Activated CD4-positive, alpha-beta T cell treated with anti-CD3 and anti-CD28 coated beads, Interleukin-2, amount 50 U/mL, for 4 hours (primary cell): ENCODE measurements at places on chromosomes 16 and 17.

DNA sequence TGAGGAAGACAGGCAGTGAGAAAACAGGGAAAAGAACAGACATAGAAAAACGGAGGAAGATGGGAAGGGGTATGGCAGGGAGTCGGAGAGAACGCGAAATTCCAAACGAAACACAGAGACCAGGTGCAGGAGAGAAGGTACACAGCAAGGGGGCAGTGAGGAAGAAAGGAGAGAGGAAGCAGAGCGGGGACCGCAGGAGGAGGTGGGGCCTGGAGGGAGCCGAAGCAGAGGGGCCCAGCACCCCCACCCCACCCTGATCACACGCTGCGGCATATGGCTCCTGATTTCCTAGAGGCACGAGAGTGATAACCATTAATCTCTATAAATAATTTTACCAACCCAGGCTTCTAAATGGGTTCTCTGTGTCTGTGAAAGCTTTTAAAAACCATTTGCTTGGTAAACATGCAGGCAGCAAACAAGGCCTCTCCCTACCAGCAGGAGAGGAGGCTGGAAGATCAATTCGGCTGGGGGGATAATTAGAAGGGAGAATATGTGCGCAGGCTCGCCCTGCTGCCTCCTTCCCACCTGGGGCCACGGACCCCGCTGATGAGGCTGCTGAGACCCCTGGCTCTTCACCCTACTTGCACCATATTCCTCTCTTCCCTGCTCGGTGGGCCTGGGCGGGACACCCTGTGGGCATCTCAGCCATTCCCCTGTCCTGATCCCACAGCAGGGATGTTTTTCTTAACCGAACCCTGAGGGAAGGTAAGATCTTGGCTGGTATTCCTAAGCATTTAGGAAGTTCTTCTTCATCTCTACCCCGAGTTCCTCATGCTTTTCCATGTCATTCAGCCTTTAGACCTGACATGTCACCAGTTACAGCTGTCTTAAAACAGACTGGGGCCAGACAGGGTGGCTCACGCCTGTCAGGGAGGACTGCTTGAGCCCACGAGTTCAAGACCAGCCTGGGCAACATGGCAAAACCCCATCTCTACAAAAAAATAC, 86.7 kb downstream of the TMEM132E start:
- DNase-seq: no peak

DNA sequence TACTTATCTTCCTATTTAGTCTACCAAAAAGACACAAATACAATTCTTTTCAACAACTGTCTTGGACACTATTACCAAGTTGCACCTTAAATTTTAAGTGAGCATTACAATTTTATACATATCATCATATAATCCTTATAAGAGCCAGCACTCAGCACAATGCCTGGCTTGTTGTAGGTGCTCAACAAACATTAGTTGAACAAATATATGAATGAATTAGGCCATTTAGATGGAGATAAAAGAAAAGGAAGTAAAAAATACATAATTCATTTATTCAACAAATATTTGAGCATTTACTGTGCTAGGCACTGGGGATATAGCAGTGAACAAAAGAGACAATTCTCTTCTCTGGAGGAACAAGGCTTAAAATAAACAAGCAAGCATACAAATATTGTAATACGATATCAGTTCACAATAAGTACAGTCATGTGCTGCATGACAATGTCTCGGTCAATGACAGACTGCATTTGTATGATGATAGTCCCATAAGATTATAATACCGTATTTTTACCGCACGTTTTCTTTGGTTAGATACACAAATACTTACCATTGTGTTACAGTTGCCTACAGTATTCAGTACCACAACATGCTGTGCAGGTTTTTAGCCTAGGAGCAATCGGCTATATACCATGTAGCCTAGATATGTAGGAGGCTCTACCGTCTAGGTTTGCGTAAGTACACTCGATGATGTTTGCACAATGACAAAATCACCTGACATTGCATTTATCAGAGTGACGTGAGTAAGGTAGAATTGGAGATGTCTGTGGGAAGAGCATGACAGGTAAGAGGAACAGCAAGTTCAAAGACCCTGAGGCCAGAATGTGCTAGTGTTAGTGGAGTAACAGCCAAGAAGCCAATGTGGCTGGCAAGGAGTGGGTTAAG, 86.4 kb upstream of the HS3ST2 start:
- no peak for DNase-seq

- no peak for DNase-seq
Observed at GRCh38 chr17:48529683-48530009, 1.2 kb downstream of the HOXB1 start.

DNA sequence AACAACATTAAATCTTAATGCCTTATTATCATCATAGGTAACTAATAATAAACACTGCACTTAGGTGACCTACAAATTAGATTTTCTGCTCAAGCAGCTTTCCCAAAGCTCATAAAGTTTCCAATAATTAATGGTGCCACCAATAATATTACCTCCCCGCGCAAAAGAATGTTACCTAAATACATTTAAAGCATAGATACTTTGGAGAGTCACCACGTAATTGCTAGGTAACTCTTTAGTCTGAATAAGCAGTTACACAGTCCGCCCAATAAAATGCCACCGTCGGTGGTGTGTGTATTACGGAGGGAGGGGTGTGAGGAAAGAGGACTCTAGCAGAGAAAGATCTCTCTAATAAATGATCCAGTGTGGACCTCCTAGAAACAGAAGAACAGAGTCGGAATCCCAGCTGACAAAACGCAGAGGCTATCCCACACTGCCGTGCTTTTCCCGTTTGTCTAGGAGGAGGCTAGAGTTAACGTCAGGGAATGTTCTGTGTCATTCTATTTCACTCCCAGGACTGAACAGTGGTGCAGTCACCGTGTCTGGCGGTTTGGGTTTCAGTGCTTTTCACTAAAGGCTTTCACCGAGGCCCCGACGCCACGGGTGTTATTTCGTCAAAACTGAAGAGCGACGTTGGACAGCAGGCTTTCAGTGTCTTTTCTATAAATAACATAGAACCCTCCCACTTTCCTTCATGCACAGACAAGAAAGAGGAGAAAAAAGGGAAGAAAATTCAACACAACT, 630 bp downstream of the RNFT1 start:
- peak; percentile 40 for DNase-seq

- DNase-seq: no peak
Observed at GRCh38 chr17:63439687-63440086, 6.4 kb downstream of the CYB561 start.

- no peak for DNase-seq
Observed at GRCh38 chr16:49189286-49189685, 92.4 kb downstream of the CBLN1 start.

- DNase-seq: no peak
Observed at GRCh38 chr16:50369133-50369804, 481 bp upstream of the BRD7 start.

DNA sequence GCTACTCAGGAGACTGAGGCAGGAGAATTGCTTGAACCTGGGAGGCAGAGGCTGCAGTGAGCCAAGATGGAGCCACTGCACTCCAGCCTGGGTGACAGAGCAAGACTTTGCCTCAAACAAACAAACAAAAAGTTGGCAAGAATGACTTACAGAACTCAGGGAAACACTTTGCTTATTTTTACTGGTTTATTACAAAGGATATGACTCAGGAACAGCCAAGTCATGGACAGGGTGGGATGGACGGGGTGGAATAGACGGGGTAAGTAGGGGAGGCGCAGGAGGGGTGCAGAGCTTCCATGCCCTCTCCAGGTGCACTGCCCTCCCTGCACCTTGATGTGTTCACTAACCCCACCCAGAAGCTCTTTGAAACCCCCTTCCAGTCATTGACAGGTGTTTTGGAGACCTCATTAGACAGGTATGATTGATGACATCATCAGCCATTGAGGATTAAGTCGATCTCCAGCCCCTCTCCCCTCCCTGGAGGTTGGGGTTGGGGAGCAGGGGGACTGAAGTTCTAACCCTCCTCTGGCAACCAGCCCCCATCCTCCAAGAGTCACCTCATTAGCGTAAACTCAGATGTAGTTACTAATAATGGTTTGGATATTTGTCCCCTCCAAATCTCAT, 41.3 kb upstream of the ZCCHC14 start:
- DNase-seq: no peak

GRCh38 chr17:49798182-49798581, 9.7 kb downstream of the KAT7 start:
- no peak for DNase-seq

- DNase-seq: no peak
Observed at GRCh38 chr16:67287960-67288359, 8.6 kb downstream of the PLEKHG4 start.

DNA sequence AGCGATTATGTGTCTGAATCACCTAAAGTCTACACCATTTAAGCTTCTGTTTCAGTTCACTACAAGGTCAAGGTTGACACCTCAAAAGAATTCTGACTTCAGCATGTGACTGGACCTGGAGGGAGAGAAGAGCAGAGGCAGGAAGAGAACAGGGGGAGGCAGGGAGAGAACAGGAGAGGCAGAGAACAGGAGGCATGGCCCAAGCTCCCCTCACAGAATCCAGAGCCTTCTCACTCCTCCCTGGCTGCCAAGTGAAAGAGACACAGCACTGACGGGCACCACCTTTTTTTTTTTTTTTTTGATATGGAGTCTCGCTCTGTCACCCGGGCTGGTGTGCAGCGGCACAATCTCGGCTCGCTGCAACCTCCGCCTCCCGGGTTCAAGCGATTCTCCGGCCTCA, 11.4 kb downstream of the GGA2 start:
- no peak for DNase-seq

DNA sequence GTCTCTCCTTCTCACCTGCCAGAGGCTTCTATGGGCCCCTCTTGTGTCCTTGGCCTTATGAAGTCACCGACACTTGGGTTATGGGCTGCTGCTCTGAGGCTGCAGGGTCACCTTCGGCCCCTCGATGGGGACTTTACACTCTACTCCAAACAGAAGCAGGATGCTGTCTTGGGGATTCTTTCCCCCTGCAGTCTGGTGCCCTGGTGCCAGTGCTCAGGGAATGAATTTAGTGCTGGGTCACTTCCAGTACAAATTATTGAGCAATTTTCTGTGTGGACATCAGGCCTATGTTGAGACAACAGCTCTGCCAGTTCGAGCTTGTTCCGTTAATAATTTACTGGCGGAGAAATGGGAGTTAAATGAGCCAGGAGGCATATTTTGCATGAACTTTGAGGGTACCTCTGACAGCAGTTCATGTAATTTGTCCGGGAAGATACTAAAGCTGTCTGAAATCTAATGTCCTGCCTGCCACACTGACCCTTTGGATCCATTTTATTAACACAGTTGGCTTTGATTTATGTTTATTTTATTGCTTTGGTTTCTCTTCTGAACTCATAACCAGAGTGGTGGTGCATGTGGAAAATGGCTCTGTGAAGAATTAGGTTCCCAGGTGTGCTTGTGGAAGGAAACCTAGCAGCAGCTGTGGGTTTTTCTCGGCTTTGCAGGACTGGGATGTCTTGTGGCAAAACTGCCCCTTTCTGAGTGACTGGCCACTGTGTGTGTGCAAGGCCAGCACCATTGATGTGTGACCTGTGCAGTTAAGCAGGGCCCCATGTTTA, 34.1 kb upstream of the DHX8 start:
- no peak for DNase-seq

DNA sequence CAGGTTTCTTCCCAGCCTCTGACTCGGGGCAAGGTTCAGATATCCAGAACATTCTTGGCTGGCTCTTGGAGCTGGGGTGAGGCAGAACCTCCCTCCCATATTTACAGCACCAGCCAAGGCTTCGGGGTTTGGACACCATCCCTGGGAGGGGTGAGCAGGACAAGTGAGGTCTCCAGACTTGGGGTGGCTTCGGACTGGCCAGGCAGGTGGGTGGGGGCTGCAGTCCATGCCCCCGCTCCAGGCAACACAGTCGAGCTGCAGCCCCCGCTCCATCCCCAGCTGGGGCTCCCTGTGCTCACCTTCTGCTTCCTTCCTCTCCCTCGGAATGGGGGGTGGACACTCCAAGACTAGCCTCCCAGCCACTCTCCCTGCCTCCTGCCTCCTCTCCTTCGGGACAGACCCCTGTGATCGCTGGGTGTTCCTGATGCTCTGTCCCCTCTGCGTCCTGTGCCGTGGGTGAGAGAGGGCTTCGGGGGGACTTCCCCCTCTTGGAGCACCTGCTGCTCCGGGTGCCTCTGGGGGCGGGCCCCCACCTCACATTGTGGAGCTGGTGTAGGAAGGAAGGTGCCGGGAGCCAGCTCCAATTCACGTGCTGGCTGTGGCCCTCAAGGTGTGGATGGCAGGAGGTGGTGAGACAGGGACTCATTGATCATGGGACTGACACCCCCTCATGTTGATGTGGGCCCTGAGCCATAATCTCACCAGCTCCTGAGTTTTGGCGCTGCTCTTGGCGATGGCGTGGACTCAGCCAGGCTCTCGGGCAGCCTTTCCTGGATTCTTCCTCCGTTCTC, 189.2 kb downstream of the SEC14L1 start:
- no peak for DNase-seq

GRCh38 chr16:89931305-89931896, 8.3 kb downstream of the TUBB3 start:
- DNase-seq: no peak

DNA sequence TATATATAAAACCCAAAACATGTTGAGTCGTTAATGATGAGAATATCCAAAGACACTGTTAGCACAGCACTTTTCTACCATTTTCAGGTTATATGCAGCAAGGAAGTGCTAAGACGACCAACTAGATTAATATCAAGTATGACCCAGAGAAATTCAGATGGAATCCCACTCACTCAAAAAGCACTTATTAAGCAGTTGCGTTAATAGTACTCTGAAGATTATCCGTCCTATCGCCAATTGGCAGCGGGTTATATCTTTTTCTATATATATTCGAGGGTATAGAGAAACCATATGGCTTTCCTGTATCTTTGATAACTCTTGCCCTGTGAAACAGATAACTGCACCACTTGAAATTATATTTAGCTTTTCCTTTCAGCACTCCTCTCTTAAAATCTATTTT, 1.1 kb downstream of the CRLF3 start:
- DNase-seq: no peak

GRCh38 chr17:81307636-81308560, 12.8 kb upstream of the SLC38A10 start:
- no peak for DNase-seq

- DNase-seq: no peak
Observed at GRCh38 chr16:86554599-86554916, 477 bp downstream of the MTHFSD start.

DNA sequence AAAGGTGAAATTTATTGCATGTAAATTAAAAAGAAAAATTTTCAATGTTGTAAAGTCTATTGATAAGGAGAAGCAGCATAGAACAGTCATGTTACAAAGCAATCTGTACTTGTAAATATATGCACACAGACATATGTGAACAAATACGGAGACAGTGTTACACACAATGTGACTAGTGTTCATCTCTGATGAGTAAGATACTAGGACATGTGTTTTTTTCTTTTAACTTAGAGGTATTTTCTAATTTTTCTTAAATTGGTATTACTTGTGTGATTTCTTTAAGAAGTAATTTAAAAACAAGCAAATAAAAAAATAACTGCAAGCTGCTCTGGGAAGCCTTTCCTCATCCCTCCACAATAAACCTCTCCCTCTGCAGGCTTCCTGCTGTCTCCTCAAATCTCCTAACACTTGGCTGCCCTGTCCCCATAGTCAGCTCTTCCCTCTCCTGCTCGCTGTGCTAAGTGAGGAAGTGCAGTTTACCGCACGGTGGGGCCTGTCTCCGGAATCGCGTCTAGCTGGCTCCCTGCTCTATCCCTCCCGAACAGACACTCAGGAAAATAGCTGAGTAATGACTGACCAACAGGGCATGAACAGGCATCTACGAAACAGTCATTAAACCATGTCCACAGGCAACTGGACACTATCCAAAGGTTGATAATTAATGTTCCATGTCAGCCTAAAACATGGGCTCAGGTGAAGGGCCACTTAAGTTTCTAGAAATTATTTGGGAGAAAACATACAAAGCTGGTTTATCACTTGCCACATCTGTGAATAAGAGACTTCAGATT, 35.9 kb downstream of the CMTM4 start:
- DNase-seq: no peak
